ENCODE measurements at places on chromosomes 2 and 18. TPM values are rescaled to one million over a fixed set of nuclear protein-coding genes. Genes with fewer than 3 reads are reported as not detected.

- no peak for DNase-seq
Observed at GRCh38 chr2:207901401-207901800, 123.9 kb downstream of the PLEKHM3 start.

GRCh38 chr2:54455131-54455562 lies 980 bp upstream of the SPTBN1 start:
- DNase-seq, result no peak

GRCh38 chr2:175744000-175744399 lies 258.1 kb downstream of the LNPK start:
- no peak for DNase-seq

DNA sequence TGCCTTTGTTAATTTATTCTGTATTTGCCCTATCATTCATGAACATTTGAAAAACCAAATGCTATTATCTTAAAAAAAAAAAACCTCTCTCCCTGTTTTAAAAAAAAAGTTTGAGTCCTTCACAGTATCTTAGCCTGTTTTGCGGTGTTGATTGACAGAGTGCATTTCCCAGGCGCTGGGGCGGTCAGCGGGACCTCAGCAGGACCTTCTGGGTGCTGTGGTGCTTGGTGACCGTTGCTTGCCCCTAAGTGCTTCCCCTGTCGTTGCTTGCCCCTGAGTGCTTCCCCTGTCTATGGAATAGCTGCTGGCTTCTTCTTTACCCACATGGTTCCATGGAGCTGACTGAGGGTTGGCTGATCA lies 12.1 kb downstream of the ATP6V1C2 start:
- no peak for DNase-seq

GRCh38 chr2:105861200-105861599 lies 116.5 kb downstream of the NCK2 start:
- no peak for DNase-seq

DNA sequence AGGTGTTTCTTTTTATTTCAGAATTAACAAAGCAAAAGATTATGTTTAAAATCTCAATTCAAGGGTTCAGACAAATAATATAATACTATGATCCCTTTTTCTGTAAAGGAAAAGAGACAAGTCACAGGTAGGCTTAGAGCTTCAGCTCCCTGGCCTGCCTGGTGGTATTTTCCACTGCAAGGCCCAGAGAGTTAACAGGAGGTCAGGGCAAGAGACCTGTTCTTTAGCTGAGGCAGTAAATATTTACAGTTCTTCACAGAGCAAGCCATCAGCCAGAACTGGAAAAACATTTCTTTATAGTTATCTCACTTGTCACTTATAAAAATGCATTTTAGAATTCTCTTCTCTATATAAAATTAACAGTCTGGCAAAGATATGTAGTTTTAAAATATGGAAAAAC lies 70.1 kb downstream of the EPG5 start:
- no peak for DNase-seq

VIL1 gene
- 26.9 TPM for polyA plus RNA-seq

AGAP1 gene
- polyA plus RNA-seq, result 18.0 TPM

Measured in right renal cortex interstitium (tissue), 3 donors.